ENCODE measurements at places on chromosomes 16 and 17.

GRCh38 chr17:37131669-37132611 lies 183.2 kb downstream of the AATF start:
- no peak for DNase-seq

GRCh38 chr17:6101706-6102105 lies 31.5 kb downstream of the WSCD1 start:
- no peak for DNase-seq

- peak; percentile 32 for DNase-seq
These were observed 805.3 kb upstream of the SOX9 start for GRCh38 chr17:71315568-71315967.

DNA sequence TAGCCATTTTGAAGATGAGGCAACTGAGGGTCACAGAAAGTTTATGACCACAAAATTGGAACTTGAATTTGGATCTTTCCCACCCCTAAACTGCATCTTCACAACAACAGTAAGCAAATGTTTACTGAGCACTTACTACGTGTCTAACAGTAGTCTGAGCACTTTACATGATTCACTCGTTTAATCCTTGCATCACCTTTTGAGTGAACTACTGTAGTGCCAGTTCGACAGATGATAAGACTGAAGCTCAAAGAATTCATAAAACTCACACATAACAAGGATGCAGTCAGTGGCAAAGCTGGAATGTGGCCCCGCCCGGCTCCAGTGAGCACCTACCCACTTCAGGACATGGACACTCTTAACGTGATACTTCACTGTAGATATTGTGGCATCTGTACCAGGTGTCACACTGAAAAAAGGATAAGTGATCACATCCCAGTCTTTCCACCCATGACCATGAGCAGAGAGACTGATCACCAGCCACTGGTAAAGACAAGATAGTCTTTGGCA lies 36.0 kb upstream of the HLF start:
- DNase-seq, result no peak

DNA sequence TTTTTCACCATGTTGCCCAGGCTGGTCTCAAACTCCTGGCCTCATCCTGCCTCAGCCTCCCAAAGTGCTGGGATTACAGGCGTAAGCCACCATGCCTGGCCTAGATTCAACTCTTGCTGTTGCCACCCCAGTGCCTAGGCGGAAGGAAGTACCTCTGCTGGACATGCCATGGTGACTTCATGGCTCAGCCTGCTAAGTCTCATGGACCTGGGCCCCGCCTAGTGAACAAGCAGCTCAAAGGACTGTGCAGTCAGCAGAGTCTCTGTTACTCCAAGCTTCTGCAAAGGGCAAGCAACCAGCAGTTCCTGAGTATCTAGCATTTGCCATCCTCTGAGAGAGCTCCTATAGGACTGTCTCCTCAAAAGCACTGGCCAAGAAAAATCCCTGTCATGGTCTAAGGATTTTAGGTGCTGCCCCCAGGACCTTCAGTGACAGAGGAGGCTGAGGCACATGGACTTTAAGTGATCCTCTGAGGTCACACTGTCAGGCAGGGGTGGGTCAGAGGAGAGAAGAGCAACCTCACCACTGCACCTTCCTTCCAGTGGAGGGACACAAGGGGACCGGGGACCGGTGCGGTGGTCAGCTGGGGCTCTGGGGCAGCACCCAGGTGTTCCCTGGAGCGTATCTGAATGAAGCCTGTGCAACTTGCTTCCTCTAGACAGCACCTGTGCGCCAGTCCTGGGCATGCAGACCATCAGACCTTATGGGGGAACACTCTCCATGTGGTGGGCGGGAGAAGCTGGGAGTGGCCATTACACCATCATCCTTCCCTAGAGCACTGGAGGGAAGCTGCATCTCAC lies 71.3 kb downstream of the IL21R start:
- DNase-seq, result no peak

DNA sequence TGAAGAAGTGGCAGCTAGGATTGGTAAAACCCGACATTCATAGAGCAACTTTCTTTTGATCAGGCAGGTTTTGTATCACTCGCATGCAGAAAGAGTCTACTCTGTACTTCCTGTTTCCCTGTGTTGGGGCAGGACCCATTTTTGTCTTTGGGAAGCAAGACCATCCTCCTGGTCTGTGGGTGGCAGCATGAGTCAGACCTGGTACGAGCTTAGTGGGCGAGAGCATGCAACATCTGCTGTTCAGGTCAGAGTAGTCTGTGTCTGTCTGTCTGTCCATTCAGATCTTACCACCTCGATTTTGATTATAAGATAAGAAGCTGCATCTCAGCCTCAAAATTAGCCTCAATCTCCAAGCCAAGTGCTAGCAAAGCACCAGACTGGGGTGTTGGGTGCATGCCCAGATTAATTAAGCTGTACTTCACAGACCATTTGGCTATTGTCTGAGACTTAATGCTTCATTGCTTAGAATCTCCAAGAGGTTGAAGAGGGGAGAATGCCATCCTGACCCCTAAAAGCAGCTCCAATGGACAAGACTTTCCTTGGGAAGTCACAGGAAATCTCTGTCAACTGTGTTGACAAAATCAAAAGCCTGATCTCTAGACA lies 110.9 kb downstream of the XYLT1 start:
- no peak for DNase-seq

GRCh38 chr17:53627511-53627910 lies 195.2 kb upstream of the KIF2B start:
- no peak for DNase-seq

GRCh38 chr17:3732210-3732621 lies 8.5 kb downstream of the HASPIN start:
- no peak for DNase-seq

DNA sequence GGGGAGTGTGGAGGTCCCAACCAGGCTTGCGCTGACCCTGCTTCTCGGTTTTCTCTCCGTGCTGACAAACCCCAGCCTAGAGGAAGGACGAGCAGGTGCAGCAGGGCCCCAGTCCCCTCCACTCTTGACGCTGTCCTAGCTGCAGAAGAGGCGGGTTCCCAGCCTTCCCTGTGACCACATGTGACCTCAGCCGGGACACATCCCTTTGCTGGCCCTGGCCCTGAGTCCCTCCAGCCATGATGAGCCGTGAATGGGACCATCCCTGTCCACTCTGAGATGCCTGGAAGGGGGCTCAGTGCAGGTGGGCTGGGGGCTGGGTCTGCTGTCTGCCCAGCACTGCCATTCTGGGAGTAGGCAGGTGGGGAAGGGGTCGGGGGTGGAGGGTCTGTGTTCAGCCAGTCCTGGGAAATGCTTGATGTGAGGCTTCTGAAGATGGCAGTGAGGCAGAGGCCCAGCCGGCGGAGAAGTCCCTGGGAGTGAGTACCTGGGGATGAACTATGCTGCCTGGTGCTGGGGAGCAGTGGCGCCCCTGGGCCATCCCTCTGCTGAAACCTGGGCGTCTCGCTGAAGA lies 1.9 kb upstream of the TUBB3 start:
- DNase-seq, result no peak

DNA sequence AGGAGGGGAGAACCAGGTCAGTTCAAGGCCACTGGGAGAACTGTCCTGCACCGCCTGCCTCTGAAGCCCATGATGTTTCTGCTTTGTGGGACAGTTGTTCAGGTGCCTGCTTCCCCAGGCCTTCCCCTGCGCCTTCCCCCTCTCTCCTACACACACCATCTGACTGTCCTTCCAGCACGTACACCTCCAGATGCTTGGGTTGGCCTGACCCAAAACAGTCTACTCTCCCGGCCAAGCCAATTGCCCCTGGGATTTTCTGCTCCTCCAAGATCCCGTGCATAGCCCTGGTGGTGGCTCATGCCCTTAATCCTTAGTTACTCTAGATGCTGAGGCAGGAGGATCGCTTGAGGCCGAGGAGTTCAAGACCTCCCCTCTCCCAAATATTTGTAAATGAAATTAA lies 684 bp upstream of the RSAD1 start:
- DNase-seq, result no peak

DNA sequence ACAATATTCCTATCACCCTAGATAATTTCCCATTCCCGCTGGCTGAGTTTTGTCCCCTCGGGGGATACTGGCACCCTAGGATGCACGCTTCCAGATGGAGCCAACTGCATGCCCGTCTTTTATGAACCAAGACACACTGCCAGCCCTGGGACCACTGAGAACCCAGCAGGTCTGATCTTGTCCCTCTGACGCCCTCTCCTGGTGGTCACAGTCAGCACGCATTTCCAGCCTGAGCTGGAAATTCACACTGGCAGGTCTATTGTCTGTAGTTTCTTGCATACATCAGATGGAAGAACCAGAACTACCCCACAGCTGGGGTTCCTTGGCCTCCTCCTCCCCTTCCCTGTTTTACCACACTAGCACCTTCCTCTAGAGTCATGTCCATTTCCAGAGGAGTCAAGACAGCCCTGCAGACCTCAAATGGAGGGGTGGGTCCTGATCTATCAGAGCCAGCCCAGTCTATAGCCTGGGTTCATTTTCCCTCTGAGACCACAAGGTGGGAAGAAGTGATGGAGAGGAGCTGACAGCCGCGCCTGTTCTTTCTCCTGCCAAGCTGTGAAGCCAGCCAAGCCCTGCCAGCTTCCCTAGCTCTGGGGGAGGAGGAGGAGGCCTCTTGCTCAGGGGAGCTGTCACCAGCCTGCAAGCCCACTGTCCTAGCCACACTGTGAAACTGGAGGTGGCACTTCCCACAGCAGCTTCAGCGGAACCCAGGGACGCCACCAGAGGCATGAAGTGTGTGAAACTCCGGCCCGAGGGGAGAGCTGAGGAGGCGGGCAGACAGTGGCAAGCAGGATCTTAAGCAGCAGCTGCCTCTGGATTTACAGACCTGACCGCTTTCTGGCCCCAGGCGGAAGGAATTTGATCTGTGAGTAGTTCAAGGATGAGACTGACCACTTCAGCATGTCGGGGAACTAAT lies 29.3 kb downstream of the MXRA7 start:
- DNase-seq, result peak; percentile 74

DNA sequence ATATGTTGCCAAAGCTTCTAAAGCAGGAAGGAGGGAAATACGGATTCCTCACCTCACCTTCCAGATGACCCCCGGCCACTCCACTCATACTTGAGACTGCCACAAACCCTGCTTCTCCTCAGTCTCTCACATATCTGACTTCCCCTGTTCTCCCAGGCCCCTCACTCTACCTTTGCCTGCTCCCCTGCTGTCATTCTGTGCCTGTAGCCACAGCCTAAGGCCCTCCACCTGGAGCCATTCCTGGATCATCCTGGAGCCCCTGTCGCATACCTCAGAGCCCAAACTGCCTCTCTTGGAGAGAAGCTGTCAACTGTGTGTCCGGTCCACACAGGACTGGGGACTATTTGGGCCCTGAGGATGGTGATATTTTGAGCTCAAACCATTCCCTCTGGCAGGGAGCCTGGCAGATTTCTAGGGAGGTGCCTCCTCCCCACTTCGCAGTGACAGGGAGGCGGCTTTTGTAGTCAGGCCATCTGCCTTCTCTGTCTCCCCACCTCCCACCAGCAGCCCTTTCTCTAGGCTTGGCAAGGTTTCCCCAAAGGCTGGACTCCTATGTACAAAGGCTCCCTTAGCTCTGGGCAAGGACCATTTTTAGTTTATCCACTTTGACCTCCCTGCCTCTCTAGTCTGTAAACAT lies 2.3 kb upstream of the MED24 start:
- no peak for DNase-seq

DNA sequence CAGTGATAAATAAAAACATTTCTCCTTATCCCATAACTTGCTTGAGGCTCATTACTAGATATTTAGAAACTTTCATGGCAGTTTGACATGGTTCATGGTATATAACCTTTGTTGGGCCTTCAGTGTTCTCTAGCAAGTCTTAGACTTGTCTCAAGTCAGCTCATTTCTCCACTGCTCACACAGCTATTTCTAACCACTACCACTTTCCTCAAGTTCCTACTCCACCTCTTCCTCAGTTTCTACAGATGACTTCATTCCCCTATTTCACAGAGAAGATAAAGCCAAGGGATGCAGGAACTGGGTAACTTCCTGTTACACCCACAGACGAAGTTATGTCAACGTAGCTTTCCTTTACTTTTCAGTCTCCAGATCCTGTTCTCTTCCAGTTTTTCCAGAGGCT lies 23.2 kb downstream of the NLK start:
- no peak for DNase-seq

GRCh38 chr17:4055014-4055413 lies 87.8 kb downstream of the ZZEF1 start:
- DNase-seq, result no peak

DNA sequence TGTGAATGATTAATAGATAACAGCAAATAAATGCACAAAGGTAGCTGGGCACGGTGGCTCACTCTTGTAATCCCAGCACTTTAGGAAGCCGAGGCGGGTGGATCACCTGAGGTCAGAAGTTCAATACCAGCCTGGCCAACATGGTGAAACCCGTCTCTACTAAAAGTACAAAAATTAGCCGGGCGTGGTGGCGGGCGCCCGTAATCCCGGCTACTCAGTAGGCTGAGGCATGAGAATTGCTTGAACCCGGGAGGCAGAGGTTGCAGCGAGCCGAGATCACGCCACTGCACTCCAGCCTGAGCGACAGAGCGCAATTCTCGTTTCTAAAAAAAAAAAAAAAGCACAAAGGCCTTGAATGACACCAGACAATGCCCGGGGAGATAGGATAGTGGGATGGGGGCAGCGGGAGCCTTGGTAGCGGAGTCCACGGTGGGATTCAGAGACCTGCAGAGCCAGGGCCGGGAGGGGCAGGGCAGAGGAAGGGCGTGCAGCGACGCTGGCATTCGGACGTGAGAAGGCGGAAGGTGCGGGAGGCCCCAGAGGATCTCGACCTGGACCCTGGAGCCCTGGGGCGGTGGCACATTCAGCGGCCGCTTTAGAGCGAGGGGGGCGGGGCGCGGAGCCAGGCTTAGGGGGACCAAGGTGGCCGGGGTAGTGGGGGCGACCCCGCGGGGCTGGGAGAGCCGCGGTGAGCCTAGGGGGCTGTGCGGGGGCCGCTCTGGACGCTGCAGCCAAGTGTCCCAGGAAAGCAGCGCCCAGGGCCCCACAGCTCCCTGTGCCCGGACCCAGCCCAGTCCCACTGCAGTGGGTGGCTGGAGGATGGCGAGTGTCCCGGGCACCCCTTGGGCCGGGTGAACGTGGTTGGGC lies 999 bp upstream of the FLYWCH2 start:
- DNase-seq, result no peak

GRCh38 chr17:76337413-76337777 lies 16.3 kb downstream of the PRPSAP1 start:
- DNase-seq, result no peak

DNA sequence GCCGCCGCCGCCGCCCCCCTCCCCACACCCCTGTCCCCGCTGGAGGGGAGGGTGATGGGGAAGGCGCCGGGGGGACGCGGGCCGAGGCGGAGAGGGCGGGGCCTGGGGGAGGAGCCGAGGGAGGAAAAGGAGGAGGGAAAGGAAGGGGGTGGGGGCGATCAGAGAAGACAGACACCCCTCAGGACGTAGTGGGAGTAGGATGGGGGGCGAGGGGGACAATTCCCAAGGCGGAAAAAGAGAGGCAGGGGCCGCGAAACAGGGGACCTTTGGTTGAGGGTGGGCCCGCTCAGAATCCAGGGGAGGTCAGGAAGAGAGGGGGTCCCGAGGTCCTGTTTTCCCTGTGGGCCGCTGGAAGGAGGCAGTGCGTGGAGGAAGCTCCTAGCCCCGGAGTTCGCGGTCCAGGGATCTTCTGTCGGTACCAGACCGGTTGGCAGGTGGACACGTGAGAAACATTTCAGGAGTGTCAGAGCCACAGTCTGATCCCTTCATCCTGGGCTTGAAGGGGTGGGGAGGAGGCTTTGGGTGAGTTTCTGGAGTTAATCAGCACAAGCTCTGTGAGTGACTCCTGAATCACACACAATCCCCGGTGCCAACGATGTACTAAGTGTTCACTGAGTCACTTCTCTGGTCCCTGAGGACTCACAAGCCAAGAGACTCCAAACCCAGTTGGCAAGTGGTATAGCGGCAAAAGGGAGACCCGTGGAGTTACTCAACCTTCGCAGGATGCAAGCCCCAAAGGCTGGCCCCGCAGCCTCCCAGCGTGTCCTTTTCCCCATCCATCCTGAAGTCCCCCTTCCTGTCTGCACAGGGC lies at the start of gene XYLT1:
Gene XYLT1, minus strand, starts transcription at position 53 of the 811 bp plus-strand sequence. CDS start 164 bp downstream, outside the sequence.
- DNase-seq, result no peak

GRCh38 chr17:61280338-61280737 lies 119.3 kb upstream of the TBX2 start:
- no peak for DNase-seq
